ENCODE measurements at places on chromosomes 5 and 9. TPM values are rescaled to one million over a fixed set of nuclear protein-coding genes. Genes with fewer than 3 reads are reported as not detected.

PDZD2 gene
- total RNA-seq: 0.23 TPM

DMGDH gene
- total RNA-seq: 0.58 TPM

NRG2 gene
- total RNA-seq: 1.6 TPM

AMBP gene
- 8.1 TPM for total RNA-seq

GPR151 gene
- total RNA-seq: not detected

GPBP1 gene
- 39.3 TPM for total RNA-seq

NAA35 gene
- 27.5 TPM for total RNA-seq

CYSRT1 gene
- total RNA-seq: 3.6 TPM

STKLD1 gene
- 0.68 TPM for total RNA-seq

CER1 gene
- total RNA-seq: not detected

FABP6 gene
- total RNA-seq: 0.81 TPM

RNF180 gene
- total RNA-seq: 0.32 TPM

OR1Q1 gene
- total RNA-seq: not detected

CBY3 gene
- total RNA-seq: not detected

EIF4E1B gene
- not detected for total RNA-seq

PAEP gene
- 0.41 TPM for total RNA-seq

SLC34A3 gene
- total RNA-seq: 0.11 TPM

MEF2C gene
- not detected for total RNA-seq

TMEM252 gene
- total RNA-seq: not detected

SRD5A1 gene
- total RNA-seq: 31.8 TPM

WWC1 gene
- total RNA-seq: 80.3 TPM

ANKDD1B gene
- total RNA-seq: not detected

PIP5KL1 gene
- 1.3 TPM for total RNA-seq

GNE gene
- 17.3 TPM for total RNA-seq

CREBRF gene
- total RNA-seq: 2.3 TPM

ABO gene
- not detected for total RNA-seq

PCDHA6 gene
- not detected for total RNA-seq

TTLL11 gene
- total RNA-seq: 3.9 TPM

ERAP2 gene
- total RNA-seq: 1.6 TPM

PCDHB2 gene
- total RNA-seq: 4.1 TPM

CDKN2B-AS1 gene
- total RNA-seq: not detected

FOXD1 gene
- 19.3 TPM for total RNA-seq

DMRT2 gene
- 0.13 TPM for total RNA-seq

FAM221B gene
- total RNA-seq: not detected

NR5A1 gene
- total RNA-seq: 0.09 TPM

PCDHA13 gene
- total RNA-seq: 0.17 TPM

SV2C gene
- total RNA-seq: not detected

ANGPTL2 gene
- not detected for total RNA-seq

PCDHGA3 gene
- not detected for total RNA-seq

PCDHGA9 gene
- total RNA-seq: 0.08 TPM

DNLZ gene
- total RNA-seq: 45.8 TPM

SOX30 gene
- total RNA-seq: not detected

FTMT gene
- total RNA-seq: not detected

TMC1 gene
- total RNA-seq: 0.13 TPM

TRAF1 gene
- 3.1 TPM for total RNA-seq

SLC23A1 gene
- 1.9 TPM for total RNA-seq

DBH gene
- total RNA-seq: not detected

C5orf58 gene
- not detected for total RNA-seq

ZFP62 gene
- total RNA-seq: 8.6 TPM
